ENCODE measurements at places on chromosomes 13 and 19.

GRCh38 chr19:49559928-49560327, 20.4 kb downstream of the NOSIP start:
- DNase-seq: no peak

DNA sequence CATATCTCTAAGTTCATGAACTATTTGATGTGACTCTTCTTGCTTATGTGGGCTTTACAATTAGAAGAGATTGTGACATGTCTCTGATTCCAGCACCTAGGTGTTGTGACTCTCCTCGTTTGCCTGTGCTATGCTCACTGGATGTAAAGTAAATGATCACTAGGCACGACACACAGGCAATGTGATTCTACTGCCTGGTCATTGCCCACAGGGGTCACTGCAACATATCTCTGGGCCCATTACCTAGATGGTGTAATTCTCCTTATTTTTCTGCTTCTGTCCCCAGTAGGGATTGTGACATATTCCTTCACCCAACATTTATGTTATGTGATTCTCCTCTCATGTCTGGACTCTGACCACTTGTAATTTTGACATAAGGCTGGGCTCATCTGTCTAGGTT, 65.8 kb upstream of the ZNF91 start:
- DNase-seq: no peak

DNA sequence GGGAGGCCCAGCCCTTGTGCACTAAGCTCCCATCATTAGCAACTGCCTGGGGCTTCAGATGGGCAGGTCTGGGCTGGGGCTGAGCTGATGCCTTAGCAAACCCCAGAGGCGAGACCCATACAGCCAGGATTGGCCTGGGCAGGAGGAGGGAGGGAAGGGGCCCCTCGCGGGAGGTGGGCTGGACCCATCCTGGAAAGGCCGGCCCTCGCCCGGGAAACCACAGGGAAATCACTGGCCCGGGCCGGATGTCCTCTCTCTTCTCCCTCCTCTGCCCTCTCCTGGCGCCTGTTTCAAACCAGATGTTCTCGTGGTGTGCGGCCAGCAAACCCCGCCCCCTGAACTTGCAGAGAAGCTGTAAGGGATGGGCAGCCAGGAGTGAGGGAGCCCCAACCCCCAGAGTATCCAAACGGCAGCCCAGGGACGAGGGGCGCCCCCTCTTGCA, 43.1 kb downstream of the TMEM255B start:
- DNase-seq: peak; percentile 22

- DNase-seq: no peak
Measured at GRCh38 chr13:99953138-99953755, 18.3 kb downstream of the ZIC5 start.

DNA sequence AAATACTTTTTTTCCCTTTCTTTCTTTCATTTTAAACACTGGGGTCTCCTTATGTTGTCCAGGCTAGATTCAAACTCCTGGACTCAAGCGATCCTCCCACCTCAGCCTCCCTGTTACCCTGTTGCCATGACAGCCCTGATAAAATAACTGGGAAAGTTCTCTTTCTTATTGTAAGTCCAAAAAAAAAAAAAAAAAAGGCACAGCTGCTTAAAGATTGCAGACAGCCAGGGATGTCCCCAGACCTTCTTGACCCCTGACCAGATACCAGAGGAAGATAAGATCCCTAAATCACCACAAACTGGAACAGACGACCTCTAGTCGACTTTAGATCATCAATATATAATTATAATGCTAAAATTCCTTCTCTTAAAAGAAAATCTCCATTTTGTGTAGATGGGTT, 1.1 kb upstream of the MVB12A start:
- no peak for DNase-seq

DNA sequence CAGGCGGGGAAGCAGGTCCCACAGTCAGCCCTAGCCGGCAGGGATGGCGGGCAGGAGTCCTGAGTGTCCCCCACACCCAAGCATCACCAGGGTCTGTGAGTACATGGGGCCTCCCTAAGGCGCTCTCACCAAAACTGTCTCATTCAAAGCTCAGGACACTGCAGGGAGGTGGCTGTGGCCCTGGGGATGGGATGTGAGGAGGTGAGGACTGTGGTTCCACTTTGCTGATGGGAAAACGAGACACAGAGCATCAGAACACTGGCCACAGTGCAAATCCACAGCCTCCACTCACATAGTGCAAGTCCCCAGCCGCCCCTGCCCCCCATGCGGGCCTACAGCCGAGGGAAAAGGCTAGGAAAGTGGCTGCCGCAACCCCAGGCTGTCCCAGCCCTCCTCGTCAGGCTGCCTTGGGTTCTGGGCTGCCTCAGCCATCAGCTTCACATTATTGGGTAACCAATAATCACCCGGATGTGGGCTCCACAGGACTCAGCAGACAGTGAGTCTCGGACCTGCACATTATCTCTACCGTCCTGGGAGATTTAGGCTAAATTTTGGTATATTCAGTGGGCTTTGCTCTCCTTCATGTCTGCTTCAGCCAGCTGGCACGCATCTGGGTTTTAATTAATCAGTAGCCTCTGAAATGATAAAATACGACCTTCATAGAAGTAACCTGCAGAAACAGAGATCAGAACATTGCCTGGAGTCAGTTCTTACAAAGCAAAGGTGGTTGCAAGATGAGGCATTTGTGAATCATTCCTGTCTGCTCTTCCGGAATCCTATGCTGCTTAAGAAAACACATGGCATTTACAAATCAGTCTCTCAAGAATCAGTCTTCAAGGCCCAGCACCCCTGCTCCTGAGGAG, 77.0 kb downstream of the SOX1 start:
- DNase-seq: no peak

GRCh38 chr19:3516675-3517207, 10.6 kb downstream of the FZR1 start:
- DNase-seq: peak; percentile 74

DNA sequence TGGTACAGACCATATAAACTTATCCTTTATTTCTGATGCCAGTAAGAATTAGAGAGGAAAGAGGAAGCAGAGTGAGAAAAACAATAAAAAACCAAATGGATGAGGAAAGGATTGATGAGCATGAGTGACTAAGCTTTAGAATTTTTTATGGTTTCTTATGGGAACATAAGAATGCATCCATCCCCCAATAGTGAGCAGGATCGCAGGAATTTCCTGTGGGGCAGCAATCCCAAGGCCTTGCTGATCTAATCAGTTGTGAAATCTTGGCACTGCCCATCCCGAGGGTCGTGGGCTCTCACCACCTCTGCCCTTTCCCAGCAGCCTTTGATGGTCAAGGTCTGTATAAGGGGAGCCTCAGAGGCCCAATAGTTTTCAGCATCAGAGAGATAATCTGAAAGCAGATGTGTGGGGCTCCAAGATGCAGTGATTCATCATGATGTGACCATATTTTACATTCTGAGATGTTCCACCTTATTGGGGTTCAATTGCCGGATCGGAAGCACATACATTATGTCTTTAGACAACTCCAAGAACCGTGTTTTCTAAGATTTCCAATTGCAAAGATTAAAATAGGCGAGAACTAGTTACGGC, 222.1 kb downstream of the DNAJC15 start:
- no peak for DNase-seq

DNA sequence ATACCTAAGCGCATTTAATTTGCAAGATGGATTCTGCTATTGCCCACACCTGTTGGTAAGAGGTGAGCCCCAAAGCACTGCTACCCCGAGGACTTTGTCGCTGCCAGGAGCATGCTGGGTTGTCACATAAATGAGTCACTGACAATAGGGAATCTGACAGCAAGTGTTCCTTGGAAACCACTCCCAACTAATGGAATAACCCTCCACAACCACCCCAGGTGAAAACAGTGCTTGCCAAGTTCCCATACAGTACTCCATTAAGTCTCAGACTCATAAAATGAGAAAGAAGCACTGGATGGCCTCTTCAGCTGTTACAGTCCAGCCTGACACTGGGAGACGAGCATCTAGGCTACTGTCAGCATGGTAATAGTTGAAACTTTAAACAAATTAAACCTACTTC, 108.6 kb downstream of the EFNB2 start:
- DNase-seq: no peak

DNA sequence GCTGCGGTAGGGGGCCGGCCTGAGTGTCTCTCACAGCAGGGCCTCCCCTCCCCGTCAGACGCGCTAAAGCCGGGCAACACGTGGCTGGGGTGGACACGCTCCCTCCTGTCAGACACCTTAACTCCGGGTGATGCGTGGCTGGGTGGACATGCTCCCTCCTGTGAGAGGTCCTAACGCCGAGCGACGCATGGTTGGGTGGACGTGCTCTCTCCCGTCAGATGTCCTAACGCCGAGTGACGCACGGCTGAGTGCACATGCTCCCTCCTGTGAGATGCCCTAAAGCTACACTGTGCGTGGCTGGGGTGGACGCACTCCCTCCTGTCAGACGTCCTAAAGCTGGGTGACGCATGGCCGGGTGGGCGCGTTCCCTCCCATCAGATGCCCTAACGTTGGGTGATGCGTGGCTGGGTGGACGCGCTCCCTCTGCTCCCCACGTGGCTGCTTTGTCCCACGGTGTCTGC, 126.1 kb upstream of the MCF2L start:
- no peak for DNase-seq

- DNase-seq: no peak
Measured at GRCh38 chr19:42412227-42412626, 15.0 kb downstream of the LIPE start.

DNA sequence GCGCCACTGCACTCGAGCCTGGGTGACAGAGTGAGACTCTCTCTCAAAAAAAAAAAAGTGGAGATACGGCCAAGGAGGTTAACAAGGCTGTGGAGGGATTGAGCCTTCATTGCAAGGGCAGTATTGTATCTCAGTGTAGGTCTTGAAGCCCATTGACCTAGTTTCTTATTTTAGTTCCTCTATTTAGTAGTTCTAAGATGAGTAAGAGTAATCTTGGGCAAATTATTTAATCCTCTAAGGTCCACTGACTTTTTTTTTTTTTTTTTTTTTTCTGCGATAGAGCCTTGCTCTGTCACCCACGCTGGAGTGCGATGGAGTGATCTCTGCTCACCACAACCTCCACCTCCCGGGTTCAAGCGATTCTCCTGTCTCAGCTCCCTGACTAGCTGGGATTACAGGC, 14.3 kb upstream of the ILF3 start:
- DNase-seq: no peak

GRCh38 chr13:28820099-28821051, at the start of gene MTUS2:
Gene MTUS2, plus strand, starts transcription at chr13:28820339.
- peak; percentile 28 for DNase-seq

- peak; percentile 19 for DNase-seq
Measured at GRCh38 chr13:31090961-31091624, 70.6 kb downstream of the HSPH1 start.

- DNase-seq: no peak
Measured at GRCh38 chr13:111595791-111596190, 275.3 kb downstream of the TEX29 start.

GRCh38 chr19:44113784-44114390, 688 bp downstream of the ZNF225 start:
- DNase-seq: no peak

GRCh38 chr13:42875475-42876269, 94.3 kb downstream of the FAM216B start:
- no peak for DNase-seq

All from NCI-H510A (cell line).